D721Med (cell line): ENCODE measurements at places on chromosomes 2 and 18.

DNA sequence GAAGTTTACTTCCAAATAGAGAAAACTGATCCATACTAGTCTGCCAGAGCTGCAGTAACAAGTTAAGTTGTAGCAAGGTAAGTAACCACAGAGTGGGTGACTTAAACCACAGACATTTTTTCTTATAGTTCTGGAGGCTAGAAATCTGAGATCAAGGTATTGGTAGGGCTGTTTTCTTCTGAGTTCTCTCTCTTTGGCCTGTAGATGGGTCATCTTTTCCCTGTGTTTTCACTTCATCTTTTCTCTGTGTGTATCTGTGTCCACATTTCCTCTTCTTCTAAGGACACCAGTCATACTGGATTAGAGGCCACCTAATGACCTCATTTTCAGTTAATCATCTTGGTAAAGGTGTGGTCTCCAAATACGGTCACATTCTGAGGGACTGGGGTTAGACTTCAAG is 142.9 kb upstream of the MEX3C start:
- no peak for DNase-seq

GRCh38 chr2:109173311-109174171 is 44.5 kb downstream of the SH3RF3 start:
- no peak for DNase-seq

- DNase-seq, result no peak
Observed at GRCh38 chr2:120579916-120580685, 155.6 kb upstream of the GLI2 start.

DNA sequence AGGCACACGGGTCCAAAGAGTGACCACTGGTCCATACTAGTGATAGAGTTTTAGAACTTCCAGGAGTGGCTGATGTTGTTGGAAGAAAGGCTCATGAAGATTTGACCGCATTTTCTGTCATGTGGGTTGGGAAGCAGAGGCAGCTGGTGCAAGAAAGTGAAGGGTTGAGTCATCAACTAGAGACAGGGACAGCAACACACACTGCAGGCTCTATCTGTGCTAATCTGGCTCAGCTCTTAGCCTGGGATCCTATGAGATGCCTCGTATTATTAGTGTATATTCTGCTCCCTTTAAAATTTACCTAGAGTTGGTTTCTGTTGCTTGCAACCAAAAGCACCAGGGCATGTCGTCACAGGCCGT is 2.5 kb upstream of the SH3RF3 start:
- no peak for DNase-seq

- DNase-seq, result no peak
Observed at GRCh38 chr2:119536707-119537106, 7.5 kb upstream of the CFAP221 start.

- DNase-seq, result no peak
Observed at GRCh38 chr2:111028720-111029119, 92.0 kb upstream of the BCL2L11 start.

DNA sequence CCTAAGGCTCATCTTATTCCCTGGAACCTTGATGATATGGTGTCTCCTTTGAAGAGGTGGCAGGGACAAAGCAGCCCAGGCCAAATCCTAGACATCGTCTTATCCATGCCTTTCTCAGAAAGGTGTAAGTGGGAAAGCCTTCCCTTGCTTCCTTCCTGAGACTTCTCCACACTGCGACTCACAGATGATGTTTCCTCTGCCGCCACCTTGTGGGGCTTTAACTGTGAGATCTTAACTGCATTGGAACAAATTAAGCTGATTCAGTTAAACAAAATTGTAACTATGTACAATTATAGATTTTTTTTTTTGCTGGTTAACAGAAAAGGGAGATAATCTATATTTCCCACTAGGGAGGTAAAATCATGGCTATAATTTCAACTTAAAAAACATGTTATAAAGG is 10.0 kb upstream of the GCA start:
- DNase-seq, result no peak

GRCh38 chr2:43105586-43106558 is 120.5 kb downstream of the ZFP36L2 start:
- no peak for DNase-seq

DNA sequence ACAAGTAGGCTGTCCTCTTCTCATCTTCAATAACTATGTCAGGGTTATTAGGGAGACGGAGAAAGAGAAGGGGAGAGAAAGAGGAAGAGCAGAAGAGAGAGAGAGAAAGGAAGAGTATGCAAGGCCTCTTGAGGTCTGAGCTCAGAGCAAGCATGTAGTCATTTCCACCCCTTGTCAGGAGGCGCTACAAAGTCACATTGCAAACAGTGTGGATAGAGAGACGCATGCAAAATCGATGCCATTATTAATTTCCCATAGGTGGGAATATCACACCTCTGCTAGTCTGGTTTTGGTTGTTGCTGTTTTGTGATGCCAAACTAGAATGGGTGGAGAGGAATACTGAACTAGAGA is 24.2 kb upstream of the SERPINE2 start:
- DNase-seq, result no peak

DNA sequence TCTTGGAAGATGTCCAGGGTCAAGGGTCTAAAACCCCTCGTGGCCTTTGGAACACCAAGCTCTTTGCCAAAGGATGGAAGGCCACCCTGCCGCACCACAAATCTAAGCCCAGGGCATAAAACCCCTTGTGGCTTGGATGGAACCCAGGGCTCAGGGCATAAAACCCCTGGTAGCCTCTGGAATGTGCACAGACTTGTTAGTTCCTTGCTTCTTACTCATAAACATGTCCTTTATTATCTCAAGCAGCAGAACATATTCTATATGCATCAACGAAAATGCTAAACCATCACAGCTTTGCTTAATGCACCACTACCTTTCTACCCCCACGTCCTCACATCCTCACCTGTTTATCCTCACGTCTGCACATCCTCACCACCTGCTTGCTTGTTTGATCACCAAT is 998.0 kb downstream of the DSC3 start:
- no peak for DNase-seq

GRCh38 chr18:28735731-28736130 is 558.8 kb upstream of the CDH2 start:
- no peak for DNase-seq

DNA sequence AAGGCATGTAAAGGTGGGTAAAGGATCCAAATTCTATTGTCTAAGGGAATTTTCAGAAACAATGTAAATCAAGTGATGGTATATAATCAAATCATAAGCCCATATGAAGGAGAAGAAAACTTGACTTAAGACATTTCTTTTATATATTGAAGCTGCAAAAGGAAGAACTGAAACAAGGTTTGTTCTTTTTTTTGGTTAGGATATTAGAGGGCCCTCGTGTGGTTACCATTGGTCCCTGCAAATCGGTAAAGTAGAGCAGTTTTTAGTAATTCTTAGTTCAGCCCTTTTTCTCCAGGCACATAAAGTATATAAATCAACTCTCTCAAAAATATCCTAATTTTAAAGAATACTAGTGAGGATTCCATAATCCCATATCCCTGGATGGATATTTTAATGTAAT is 105.6 kb upstream of the STK17B start:
- DNase-seq, result no peak

DNA sequence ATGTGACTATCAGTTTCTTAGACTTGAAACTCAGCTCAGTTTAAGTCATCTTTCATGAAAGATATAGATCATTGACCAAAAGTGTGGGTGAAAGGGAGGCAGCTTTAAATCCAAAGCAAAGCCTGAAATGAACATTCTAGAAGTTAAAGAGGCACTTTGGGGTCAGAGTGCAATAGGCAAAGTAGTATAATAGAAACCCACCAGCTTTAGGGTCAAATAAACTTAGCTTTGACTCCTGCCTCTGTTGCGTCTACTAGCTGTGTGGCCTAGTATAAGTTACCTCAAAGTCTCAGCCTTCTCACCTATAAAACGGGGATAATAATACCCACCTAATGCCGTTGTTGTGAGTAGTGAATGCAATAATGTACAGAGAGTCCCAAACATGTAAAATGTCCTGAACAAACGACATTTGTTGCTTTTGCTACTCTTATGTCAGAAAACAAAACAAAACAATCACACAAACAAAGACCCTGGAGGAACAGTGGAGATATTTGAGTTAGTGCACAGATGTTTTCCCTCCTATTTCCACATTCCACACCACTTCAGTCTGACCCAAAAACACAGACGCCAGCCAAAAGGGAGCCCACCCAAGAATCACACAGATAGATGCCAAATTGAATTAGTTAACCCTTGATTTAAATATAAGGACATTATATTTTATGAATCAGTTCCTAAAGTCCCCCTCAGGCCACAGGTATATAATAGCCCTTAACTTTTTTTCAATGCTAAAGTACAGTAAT is 657.0 kb downstream of the ARHGAP15 start:
- DNase-seq, result no peak

DNA sequence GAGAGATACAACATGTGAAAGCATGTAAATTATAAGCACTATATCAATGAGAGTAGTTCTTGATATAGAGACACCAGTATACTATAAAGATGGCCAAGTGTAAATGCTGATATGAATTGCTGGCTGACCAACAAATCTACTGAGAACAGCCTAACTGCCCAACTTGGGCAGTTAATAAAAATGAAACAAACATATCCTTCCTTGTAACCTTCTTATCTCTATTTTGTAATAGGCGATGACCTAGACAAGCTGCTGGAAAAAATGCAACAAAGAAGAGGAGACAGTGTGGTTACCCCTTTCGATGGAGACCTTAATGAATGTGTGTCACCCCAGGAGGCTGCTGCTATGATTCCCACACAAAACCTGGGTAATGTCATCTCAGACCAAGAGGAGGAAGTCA is 148.7 kb downstream of the ESCO1 start:
- DNase-seq, result no peak

- DNase-seq, result no peak
Observed at GRCh38 chr2:155169317-155169716, 470.8 kb downstream of the KCNJ3 start.

DNA sequence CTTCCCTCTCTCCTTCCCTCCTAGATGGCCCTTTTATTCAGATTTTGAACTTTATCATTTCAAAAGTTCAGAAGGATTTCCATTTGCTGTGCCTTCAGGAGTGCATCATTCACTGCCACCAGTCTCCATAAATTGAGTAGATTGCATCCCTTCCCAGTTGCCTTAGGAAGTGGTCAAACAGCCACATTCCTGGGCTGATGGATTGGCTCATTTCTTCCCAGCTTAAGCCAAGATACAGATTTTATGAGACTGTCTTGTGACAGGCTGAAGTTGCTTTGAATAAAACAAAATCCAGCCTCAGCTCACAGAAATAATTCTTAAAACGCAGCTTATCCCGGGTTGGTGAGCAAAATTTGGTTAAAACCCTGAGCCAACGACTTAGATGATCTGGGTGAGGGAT is 9.8 kb downstream of the NRP2 start:
- DNase-seq, result no peak

GRCh38 chr18:46601141-46601805 is 55.7 kb downstream of the LOXHD1 start:
- DNase-seq, result no peak

GRCh38 chr18:22385718-22386117 is 32.0 kb downstream of the CTAGE1 start:
- DNase-seq, result no peak

DNA sequence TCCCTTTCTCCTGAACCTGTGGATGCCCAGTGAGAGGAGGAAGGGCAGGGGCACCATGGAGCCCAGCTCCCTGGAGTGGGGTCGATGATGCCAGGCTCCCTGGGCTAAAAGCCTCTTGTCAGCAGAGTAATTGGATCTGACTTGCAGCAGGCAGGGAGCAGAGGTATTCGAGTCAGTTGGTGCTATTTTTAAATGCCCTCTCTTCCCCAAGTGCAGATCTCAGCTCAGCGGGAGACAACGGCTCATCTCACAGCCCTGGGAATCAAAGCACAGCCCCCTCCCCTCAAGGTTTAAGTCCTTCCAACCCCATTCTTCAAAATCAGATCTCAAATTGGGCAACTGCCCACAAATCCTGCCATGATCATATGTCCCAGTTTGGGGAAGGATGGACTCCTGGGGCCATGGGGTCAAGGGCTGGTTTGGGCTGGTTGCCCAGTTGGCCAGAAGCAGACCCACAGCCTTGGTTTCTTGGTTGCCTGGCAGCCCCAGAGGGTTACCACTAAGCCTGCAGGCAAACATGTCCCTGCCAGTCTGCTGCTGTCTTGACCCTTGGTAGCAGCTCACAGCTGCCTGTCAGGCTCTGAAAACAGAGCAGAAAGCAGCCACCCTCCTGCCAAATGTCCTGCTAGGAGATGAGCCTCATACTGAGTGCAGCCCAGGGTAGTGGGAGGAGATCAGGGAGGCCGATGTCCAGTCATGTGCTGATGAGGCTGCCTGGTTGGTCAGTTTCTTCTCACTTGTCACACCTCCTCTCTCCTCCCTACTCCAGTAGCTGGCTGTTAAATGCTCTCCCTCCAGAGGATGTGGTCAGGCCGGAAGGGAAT is 244.9 kb downstream of the LOXHD1 start:
- DNase-seq, result no peak

- DNase-seq, result no peak
Observed at GRCh38 chr2:100799686-100800085, 20.3 kb upstream of the NPAS2 start.

- no peak for DNase-seq
Observed at GRCh38 chr2:88690591-88691338, 708 bp upstream of the RPIA start.

DNA sequence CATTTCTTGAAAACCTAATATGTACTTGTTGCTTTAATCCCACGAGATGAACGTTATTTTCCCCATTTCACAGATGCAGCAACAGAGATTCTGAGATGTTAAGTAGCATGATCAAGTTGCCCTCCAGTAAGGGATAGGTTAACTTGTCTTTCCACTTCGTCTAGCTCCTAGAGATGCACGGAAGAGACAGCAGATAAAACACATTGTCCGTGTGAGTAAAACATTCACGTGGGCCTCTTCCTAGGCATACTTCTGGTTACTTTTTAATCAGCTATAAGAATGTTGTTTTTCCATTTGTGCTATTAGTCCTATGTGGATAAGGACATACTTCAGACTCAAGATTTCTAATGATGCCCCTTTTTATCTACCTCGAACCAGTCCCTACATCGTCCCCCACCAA is 1.2 kb upstream of the ARHGAP28 start:
- no peak for DNase-seq

GRCh38 chr18:11009147-11009546 is 140.2 kb downstream of the PIEZO2 start:
- no peak for DNase-seq

- DNase-seq, result no peak
Observed at GRCh38 chr18:31275722-31276463, 42.1 kb upstream of the DSG1 start.

GRCh38 chr18:42087235-42087634 is 132.2 kb downstream of the PIK3C3 start:
- no peak for DNase-seq

GRCh38 chr2:141906678-141907077 is 224.1 kb downstream of the LRP1B start:
- DNase-seq, result no peak

GRCh38 chr18:26702086-26702485 is 153.7 kb upstream of the KCTD1 start:
- DNase-seq, result no peak

DNA sequence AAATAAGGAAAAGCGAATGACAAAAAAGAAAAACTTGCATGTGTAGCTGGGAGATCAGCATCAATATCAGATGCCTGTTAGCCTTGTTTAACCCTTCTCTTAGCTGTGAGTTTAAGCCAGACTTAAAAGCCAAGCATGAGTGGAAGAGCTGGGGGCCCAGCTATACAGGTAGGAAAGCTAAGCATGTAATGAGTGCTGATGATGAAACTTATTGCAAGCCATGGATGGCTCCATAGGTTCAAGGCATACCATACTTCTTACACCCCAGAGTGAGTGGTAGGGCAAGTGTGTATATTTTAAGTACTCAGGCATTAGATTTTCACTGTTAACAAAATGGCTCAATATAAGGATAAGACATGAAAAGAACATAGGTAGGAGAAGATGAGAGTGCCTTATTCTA is 28.0 kb downstream of the RBBP8 start:
- DNase-seq, result no peak
